ENCODE measurements at places on chromosomes 2 and 18.

GRCh38 chr2:174486563-174487107 is at the start of gene GPR155:
Gene GPR155, minus strand, starts transcription at chr2:174487029. Its CDS starts 5,073 bp downstream, at chr2:174481956.
- peak; percentile 18 for DNase-seq

DNA sequence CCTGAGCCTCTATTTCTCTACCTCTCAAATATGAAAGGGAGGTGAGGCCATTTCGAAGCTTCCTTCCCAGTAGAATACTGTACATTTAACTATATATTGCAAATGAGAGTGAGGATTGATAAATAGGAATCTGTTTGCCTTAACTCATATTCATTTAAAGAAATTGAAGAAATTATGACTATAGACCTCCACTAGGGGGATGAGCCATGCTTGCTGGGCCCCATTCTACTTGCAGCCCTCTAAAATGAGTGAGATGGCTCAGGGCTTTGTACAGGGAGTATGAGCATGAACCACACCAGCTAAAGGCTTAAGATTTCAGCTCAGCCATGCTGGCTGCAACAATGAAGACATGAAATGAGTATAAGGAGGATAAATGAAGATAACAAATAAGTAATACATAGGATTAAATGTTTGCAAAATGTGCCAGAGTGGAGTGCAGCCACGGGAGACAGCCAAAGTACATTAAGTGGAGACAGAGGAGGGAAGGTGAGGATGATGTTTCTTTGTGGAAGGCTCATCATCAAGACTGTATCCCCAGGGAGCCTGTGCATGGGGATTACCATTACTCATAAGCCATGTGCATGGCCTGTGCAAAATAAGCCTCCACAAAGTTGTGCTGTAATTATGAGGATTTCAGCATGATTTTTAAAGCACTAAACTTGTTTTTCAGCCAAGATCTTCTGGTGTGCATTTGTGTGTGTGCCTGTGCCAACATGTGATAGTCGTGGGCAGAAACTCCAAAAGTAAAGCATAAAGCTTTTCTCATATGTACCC is 300.8 kb downstream of the CNTNAP5 start:
- DNase-seq: no peak

GRCh38 chr2:150095361-150096095 is 391.9 kb downstream of the RND3 start:
- DNase-seq: no peak

DNA sequence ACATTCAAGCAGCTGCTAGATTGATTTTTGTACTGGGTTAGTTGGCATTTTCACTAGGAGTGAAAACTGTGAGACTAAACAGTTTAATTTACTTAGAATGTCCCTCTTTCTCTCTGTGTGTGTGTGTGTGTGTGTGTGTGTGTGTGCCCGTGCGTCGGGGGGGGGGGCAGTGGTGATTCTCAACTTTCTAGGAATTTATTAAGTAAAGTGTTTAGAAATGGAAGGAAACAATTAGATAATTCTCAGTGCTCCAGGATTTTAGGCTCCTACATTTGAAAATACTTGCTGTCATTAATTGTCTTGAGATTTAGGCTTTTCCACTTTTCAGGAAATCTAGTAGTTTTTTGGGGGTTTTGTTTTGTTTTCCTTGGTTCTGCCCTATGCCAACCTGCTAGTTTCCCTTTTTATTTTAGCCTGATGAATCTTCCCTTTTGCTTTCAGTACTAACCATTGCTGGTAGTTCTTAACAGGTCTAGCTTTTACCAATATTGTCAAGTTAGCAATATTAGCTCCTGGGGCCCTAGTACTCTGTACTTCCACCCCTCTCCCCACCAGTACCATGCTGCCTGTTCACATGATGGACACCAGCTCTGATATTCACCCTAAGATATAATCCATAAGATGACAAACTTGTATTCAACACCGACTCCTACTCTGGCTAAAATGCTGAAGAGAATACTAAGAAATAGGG is 4.9 kb downstream of the EPAS1 start:
- DNase-seq: no peak

DNA sequence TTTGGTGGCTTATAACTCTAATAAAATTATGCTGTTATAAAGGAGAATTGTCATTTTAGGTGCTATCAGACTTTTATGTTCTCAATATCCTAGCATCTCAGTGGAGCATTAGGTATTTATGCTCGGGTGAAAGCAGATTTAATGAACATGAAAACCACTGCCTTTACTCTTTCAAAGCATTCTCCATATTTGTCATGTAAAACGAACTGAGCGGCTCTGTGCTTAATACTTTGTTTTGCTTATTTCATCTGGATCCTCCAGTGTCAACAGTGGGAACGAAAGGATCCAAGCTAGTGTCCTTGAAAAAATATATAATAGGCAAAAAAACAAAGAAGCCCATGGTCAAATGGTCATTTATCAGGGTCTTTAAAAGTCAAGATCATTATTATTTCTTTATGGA is 53.5 kb downstream of the THSD7B start:
- no peak for DNase-seq

DNA sequence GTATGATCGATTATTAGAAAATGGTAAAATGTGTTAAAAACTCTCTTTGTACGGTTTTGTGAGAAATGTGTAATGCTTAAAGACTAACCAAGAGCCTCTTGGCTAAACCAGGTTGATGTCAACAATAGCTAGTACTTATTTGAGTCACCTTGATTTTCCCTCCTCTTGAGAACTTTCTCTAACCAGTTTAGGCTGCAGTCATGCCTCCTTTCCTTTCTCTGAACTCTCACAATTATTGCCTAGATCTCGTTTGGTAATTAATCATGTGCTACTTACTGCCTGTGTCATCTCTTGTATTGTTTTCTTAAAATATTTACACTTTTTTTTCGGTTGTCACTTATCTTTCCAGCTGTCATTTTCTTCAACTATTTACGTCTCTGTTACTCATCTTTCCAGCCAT is 1.1 kb upstream of the EPC2 start:
- DNase-seq: no peak

DNA sequence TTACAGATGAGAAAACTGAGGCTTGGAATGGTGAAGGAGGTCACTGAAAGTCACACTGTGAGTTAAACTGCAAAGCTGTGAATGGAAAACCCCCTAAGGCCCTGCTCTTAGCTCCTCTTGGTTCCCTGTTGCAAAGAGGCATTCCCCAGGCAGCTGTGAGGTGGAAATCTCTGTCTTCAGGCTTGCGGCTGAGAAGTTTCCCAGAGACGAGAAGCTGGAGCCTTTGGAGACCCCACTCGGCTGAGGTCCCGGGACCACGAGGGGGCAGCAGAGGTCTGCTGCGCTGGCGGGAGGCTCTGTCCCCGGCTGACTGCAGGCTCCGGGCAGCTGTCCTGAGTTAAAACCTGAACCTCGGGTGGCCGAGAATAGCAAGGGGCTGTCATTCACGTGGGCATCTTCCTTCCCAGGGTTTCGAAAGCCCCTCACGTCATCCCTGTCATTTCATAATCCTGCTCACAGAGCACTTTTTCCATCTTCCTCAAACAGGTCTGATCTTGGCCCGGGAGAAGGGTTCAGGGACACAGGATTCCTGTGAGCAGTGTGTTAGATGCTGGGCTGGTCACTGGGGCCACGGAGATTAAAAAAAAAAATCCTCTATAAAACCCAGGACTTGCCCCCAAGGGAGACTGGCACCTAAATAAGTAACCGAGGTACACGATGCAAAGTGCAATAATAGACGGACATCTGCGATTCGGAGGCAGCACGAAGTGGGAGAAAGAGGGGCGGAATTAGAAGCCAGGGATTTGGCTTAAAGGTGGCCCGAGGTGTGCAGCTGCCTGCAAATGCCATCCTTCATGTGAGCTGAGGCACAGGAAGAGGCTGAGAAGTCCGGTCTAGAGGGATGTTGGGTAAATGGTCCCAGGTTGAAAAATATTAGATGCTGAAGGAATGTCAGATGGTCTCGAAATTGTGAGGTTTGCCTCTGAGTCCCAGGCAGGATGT is 24.6 kb upstream of the ATOH8 start:
- DNase-seq: peak; percentile 62

GRCh38 chr2:85016446-85016845 is 45.5 kb downstream of the KCMF1 start:
- no peak for DNase-seq

DNA sequence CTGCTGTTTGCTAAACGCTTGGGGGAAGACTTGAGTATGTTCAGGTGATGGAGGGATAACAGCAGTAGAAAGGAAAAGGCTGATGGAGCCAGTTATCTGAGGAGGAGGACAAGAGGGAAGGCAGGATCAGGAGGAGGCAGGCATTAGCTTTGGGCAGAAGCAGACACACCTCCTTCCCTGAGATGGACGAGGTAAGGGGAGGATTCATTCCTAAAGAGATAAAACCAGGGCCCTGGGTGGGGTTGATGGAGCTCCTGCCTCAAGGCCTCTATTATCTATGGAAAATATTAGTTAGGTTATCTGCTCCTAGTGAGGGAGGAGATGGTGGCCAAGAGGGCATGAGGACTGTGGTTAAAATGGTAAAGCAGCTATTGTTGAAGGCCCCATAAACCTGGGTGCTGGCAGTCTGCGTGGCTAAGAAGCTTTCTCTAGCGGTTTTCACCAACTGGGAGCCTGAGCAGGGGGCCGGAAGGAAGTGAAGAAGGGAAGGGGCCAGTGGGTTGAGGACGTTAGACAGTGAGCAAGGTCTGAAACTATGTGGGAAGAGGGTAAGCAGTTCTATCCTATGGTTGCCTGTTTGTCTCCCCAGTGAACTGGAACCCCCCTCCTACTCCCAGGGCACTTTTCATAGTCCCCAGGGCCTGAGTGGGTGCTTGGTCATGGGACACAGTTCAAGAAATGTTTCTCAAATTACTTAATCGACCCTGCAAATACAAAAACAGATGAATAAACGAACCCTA is 56.6 kb upstream of the HK2 start:
- no peak for DNase-seq

- DNase-seq: no peak
Observed at GRCh38 chr2:120560330-120560729, 175.3 kb upstream of the GLI2 start.

- DNase-seq: no peak
Observed at GRCh38 chr2:189661957-189662321, 680 bp downstream of the ASNSD1 start.

DNA sequence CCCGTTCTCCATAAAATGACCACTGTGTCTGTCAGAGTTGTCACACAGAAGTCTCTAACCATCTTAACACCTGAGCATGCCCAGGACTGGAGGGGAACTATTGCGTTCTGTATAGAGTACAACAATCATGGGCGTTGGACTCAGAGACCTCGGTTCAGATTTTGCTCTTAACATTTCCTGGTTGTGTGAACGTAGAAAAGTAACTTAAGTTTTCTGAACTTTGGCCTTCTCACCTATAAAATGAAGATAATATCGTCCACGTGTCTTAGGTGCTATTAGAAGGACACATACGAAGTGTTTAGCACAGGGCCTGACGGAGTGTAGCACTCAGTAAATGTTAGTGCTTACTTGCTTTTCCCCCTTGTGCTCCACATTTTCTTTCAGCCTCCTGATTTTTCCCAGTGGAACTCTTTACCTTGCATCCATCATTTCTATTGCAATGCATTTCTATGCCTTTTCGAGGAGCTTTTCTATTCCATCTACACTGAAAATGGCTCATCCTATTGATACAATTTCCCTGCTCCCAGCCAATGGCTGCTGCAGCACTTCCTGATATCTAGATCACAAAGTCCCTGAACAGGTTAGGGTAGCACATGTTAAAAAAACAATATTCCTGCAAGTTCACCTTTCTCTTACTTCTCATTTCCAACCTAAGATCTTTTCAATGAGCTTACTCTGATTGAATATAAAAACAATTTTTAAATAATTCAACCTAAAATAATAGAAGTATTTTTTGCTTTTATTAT is 22.7 kb downstream of the DPP10 start:
- DNase-seq: no peak

DNA sequence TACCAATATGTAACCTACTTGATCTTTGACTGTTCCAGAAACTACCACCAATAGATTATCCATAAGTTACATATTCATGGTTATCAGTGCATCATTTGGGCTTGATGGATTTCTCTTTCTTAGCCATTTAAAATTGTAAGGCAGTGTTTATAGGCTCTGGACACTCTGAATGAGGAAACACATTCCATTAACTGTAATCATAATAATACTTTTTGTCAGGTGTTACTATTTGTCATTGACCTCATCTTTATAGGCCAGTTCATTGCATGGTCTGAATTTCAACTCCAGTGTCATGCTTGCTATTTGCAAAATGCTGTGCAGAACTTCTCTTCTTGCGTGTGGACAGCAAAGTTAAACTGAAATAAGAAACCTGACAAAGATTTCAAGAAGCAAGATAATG is 1340.2 kb upstream of the ZEB2 start:
- DNase-seq: no peak

- no peak for DNase-seq
Observed at GRCh38 chr2:232211743-232212686, 166.5 kb upstream of the ALPP start.

DNA sequence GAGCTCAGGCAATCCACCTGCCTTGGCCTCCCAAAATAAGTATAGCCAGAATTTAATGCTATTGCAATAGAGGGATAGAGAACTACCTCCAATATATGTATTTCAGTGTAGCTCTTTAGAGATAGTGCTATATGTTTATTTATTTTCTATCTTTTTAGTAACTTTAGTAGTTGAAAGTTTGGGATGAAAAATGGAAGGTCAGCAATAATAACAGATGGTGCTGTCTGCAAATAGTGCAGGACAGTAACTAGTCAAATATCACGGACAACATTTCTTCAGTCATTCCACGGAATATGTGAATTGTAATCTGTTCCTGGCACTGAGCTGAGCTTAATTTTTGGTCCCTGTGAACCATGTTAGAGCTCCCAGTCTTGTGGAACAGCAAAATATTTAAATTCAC is 43.2 kb upstream of the GULP1 start:
- no peak for DNase-seq

GRCh38 chr2:80365762-80366161 is 61.2 kb upstream of the LRRTM1 start:
- no peak for DNase-seq

DNA sequence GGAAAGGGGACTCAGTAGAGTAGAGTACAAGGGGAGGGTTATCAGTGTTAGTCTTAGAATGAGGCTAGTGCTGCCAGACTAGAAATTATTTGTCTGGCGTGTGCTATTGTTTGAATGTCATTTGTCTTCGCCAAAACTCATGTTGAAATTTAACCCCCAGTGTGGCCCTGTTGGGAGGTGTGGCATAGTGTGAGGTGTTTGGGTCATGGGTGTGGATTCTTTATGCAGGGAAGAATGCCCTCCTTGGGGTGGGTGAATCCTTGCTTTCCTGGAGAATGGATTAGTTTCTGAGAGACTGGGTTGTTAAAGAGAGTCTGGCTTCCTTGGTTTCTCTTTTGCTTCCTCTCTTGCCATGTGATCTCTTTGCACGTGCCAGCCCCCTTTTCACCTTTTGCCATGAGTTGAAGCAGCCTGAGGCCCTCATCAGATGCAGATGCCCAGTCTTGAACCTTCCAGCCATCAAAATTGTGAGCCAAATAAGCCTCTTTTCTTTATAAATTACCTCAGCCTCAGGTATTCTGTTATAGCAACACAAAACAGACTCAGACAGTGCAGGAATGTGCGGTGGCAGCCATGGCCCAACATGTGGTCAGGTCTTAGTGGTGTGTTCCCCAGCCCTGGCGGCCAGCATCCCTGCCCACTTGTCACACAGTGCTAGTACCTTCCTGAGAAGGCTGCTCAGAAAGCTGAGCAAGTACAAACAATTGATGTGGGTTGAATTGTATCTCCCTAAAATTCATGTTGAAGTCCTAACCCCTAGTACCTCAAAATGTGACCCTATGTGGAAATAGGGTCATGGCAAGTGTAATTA is 48.4 kb upstream of the NAB1 start:
- DNase-seq: no peak

All from stimulated activated CD8-positive, alpha-beta memory T cell treated with anti-CD3 and anti-CD28 coated beads, Interleukin-15, amount 100 ng/mL, for 24 hours (primary cell).